ENCODE measurements at places on chromosomes 11 and 22. TPM values are rescaled to one million over a fixed set of nuclear protein-coding genes. Genes with fewer than 3 reads are reported as not detected.

GRCh38 chr11:95434489-95435057, 203.6 kb upstream of the SESN3 start:
- DNase-seq: no peak

DNA sequence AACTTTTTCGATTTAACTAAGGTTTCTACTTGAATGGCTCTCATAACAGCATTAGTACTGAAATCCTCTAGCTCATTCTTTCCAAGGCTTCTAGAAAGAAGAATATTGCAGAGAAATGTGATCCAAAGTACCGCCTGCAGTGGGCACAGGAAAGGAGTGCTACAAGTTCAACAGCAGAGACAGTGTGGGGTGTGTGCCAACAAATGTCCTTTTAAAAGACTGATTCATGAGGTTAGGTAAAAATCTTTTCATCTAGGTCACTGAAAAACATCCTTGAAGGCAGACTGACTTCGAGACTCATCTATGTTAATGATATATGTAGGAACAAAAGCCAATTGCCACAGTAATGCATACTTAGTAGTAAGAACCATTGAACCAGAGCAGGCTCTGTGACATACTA, 349.1 kb upstream of the PITPNB start:
- DNase-seq: no peak

- DNase-seq: no peak
Observed at GRCh38 chr11:8699903-8700302, 17.3 kb downstream of the RPL27A start.

The AIFM3 gene
- total RNA-seq: not detected

The SLC1A2 gene
- 2.9 TPM for total RNA-seq

- peak; percentile 43 for DNase-seq
Observed at GRCh38 chr11:29321293-29322132, 695.3 kb downstream of the KCNA4 start.

- DNase-seq: peak; percentile 25
Observed at GRCh38 chr11:100830978-100831732, 144.1 kb downstream of the ARHGAP42 start.

All from HFFc6 (cell line).